ENCODE measurements at places on chromosomes 13 and 19.

- DNase-seq = no peak
Observed at GRCh38 chr19:38592940-38593339, 24.8 kb downstream of the MAP4K1 start.

GRCh38 chr19:54160854-54161253, 1.3 kb upstream of the LENG1 start:
- DNase-seq = no peak

GRCh38 chr13:36973009-36973408, 26.1 kb downstream of the ALG5 start:
- DNase-seq = no peak

- peak; percentile 45 for DNase-seq
Observed at GRCh38 chr19:4172861-4173473, 9.4 kb downstream of the SIRT6 start.

- DNase-seq = no peak
Observed at GRCh38 chr13:43298816-43299215, 275.4 kb downstream of the DNAJC15 start.

DNA sequence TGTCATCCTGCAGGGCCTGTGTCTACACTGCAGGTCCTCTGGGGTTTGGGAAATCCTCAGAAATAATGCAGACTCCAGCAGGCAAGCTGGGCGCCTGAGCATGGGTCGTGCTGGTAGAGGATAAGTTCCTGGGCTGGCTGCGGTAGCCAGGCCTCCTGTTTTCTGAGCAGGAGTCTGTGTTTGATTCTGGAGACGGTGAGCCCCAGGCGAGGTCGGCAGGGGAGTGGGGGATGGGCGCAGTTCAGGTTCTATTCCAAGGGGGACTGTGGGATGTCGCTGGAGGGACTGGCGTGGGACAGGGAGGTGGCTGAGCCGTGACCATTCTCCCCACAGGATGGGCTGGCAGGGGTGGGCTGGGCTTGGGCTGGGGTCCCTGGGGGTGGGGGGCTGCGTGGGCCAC, 154.7 kb downstream of the KDM4B start:
- DNase-seq = no peak

DNA sequence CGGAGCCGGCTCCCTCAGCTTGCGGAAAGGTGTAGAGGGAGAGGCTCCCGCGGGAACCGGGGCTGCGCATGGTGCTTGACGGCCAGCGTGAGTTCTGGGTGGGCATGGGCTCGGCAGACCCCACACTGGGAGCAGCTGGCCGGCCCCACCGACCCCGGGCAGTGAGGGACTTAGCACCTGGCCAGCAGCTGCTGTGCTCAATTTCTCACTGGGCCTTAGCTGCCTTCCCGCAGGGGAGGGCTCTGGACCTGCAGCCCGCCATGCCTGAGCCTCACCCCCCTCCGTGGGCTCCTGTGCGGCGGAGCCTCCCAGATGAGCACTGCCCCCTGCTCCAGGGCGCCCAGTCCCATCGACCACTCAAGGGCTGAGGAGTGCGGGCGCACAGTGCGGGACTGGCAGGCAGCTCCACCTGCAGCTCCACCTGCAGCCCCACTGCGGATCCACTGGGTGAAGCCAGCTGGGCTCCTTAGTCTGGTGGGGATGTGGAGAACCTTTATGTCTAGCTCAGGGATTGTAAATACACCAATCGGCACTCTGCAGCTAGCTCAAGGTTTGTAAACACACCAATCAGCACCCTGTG, 1141.8 kb downstream of the PCDH17 start:
- no peak for DNase-seq
